ENCODE measurements at places on chromosomes 5 and 9. TPM values are rescaled to one million over a fixed set of nuclear protein-coding genes. Genes with fewer than 3 reads are reported as not detected.

BARHL1 gene
- total RNA-seq, result not detected

BRINP1 gene
- 3.3 TPM for total RNA-seq

OR1Q1 gene
- total RNA-seq, result not detected

ADAMTS2 gene
- total RNA-seq, result not detected

TAF11L10 gene
- total RNA-seq, result not detected

SLC6A7 gene
- not detected for total RNA-seq

PRDM9 gene
- not detected for total RNA-seq

- DNase-seq, result peak; percentile 97
Measured at GRCh38 chr9:121156263-121156731, 45.4 kb downstream of the RAB14 start.

- no peak for DNase-seq
Measured at GRCh38 chr5:121737120-121737519, 114.6 kb upstream of the FTMT start.

GRCh38 chr5:96180684-96181435 lies 219.2 kb upstream of the ELL2 start:
- DNase-seq, result no peak

GRCh38 chr5:91312698-91313097 lies 70.4 kb downstream of the ARRDC3 start:
- DNase-seq, result no peak

DNA sequence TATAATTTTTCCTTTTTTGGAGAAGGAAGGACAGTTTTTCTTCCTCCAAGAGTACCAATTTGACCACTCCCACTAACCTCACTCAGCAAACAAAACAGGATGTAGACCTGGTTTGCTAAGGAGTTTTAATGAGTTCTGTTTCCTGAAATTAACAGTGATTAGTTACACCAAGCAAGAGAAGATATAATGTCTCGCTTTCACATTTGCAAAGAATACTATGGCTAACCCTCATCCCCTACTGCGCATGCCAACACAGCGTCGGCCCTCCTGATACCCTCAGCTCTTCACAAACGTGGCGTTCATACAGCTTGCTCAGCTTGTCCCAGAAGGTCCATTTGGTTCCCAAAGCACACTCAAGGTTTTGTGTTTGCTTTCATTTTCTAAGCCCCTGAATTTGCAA lies 41.9 kb upstream of the IPPK start:
- no peak for DNase-seq

Data from mammary epithelial cell (primary cell).